ENCODE measurements at places on chromosomes 2 and 18.

DNA sequence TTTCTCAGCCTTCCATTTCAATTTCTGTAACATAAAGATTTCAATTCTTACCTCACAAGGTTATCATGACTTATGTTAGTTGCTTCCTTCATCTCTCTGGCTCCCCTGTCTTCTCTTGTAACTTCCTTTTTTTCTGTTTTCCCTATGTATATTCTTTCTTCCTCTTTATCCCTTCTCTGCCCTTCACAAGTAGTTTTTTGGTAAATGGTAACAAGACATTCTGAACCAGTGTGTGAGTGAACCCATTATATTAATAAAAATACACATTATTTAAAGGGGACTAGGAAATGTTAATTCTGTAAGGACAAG, 8.4 kb downstream of the ACSL3 start:
- DNase-seq: no peak

DNA sequence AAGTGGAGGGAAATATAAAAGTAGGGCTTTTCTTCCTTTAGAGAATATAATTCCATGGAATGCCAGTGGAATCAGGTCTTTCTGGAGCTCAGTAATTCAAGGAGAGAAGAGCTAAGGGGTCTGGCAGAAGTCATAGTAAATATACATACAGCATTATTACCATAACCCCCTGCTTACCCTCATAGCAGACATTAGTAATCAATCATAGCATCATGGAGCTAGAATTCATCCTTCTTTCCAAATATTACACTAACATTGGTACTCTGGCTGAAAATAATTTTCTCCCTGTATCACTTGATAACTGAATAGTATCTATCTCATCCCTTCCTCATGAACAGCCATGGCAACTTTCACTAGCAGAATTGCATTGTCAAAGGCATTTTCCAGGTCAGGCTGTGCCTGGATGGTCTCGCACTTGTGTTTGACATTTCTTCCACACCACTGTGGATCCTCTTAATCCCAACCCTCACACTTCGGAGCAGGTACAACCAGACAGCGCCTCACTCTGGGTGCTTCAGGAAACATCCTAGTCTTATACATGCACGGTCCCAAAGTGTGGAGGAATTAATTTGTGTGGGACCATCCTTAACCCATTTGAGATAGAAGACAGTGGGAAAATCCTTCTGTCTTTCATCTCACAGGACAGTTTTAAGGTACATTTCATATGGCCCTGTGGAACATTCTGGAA, 84.2 kb upstream of the SEC11C start:
- DNase-seq: no peak

DNA sequence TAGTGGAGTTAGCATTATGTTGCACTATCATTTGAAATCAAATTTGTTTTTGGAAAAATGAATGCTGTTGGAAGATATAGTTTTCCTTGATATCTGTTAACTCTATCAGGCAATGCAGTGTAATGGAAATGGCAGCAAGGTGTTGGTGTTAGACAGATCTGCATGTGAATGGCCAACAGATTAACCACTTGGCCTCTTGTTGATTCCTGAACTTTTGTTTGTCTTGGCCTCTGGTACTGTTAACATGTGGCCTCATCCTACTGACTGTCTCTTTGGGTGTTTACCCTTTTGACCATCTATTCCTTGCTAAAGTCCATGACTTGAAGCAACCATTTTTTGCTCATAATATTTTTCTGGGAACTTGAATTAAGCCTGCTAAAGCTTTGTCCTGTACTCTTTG, 110.2 kb upstream of the CDH2 start:
- no peak for DNase-seq

GRCh38 chr2:7037340-7038333, 120.4 kb downstream of the RNF144A start:
- DNase-seq: peak; percentile 41

DNA sequence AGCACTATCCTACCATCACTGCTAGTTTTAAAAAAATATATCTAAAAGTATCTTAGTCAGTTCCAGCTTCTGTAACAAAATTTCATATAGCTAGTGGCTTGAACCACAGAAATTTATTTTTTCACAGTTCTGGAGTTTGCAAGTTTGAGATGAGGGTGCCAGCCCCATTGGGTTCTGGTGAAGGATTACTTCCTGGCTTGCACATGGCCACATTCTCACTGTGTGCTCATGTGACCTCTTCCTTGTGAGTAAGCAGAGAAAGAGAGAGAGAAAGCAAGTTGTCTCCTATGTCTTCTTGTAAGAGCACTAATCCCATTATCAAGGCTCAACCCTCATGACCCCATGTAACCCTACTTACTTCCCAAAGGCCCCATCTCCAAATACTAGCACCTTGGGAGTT, 158.9 kb downstream of the DOK6 start:
- DNase-seq: no peak

GRCh38 chr2:74864728-74865722, 31.1 kb downstream of the HK2 start:
- no peak for DNase-seq

- DNase-seq: no peak
Observed at GRCh38 chr18:51170664-51171063, 26.8 kb downstream of the MEX3C start.

- DNase-seq: peak; percentile 40
Observed at GRCh38 chr2:203484266-203485112, 50.6 kb downstream of the RAPH1 start.

GRCh38 chr2:127051116-127052056, 55.6 kb downstream of the BIN1 start:
- DNase-seq: no peak

DNA sequence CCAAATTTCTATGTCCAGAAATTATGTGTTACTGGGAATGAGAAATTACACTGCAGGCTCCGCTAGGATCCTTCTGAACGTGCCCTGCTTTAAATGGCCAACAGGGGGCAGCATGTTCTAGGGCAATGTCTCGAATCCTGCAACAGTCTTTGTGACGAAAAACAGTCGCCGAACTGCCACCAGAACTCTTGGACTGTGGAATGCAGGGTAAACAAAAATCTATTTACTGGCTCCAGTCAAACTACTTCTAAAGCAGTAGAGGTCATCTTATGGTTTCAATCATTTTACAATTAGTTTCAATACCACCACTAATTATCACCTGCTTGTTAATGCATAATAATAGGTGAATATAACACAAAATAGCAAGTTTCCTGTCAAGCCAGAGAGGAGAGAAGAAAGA, 9.8 kb upstream of the ZNF397 start:
- peak; percentile 74 for DNase-seq

DNA sequence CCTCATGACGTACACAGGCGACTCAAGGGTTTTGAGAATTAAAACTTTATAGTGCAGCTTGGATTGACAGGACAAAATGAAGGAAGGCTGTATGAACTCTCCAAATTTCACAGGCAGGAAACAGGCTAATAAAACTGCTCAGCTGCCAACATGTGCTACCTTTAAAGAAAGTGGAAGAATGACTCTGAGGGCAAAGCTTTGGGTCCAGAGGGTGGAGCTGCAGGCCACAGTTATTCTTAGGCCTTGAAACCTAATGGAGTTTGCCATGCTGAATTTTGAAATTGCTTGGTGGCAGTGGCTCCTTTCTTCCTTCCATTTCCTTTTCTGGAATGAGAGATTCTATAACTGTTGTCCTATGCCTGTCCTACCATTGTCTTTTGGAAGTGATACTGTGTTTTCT, 34.8 kb downstream of the HAT1 start:
- DNase-seq: no peak

GRCh38 chr2:239130786-239131325, 270.0 kb downstream of the HDAC4 start:
- no peak for DNase-seq

DNA sequence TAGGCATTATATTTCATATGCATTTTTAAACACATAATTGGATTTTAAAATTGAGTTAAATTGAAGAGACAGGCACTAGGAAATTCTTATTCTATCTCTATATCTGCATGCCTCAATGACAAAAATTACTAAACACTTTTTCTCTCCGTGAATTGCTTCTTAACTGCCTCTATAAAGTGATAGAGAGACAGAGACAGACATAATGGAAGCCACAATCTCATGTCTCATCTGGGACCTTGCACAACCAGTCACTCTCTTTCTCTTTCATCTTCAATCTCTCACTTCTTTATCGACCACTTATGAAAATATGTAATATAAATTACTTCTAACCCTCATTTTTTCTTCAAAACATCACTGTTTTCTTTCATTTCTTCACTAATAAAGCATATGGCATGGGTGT, 238.9 kb upstream of the ZNF804A start:
- DNase-seq: no peak

DNA sequence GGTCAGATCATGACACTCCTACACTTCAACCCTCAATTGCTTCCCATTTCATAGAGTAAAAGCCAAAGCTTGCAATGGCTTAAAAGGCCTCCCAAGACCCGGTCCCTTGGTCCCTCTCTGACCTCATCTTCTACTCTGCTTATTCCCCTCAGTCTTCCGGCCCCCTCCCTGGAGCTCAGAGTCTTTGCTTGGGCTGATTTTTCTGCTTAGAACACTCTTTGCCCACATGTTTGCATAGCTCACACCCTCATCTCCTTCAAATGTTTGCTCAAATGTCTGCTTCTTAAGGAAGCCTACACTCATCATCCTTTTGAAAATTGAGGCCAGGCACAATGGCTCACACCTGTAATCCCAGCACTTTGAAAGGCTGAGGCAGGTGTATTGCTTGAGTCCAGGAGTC, 65.6 kb upstream of the CAPN13 start:
- DNase-seq: no peak
